Cortex of kidney (tissue), 1 donor: ENCODE measurements at places on chromosomes 12 and 14.

DNA sequence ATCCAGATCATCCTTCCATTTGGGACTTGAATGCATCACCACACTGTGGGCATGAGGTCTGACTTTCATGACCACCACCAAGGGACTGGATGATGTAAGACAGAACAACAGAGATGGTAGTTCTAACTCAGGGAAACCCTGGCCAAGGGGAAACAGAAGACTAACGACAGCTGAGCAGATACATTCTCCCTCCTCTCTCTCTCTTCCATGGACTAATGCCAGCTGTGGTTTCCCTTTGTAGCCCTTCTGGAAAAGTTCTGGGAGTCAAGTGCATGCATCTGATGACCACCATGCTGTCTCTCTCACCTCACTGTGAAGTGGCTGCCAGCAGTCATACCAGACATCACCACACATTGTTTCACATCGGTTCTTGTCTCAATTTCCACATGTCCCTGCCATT lies 3.4 kb downstream of the TAS2R30 start:
- no peak for DNase-seq

GRCh38 chr14:105384605-105385321 lies 13.6 kb upstream of the TEX22 start:
- DNase-seq = no peak

GRCh38 chr14:80644826-80645225 lies 296.7 kb downstream of the CEP128 start:
- DNase-seq = no peak

- DNase-seq = no peak
Observed at GRCh38 chr12:94982456-94982855, 21.0 kb downstream of the NDUFA12 start.

DNA sequence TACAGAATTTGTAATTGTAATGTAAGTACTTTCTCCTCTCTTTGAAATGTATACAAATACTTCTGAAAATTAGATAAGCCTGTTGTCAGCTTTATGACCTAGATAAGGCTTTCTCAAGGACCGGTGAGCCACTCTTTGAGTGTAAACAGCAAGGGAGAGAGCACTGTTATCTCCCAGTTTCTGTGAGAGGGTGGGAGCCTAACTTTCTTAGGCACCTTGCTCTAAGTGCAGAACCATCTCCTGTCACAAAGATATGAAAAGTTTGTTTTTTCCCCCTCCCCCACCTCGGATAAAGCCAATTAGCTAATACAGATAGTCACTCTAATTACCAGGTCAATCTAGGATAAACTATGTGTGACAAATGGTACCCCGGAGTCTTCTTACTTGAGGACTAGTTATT lies 35.8 kb downstream of the CAPS2 start:
- DNase-seq = no peak

GRCh38 chr14:70660967-70661893 lies 19.5 kb downstream of the TTC9 start:
- no peak for DNase-seq

GRCh38 chr12:102349079-102349478 lies 131.3 kb downstream of the IGF1 start:
- DNase-seq = no peak

DNA sequence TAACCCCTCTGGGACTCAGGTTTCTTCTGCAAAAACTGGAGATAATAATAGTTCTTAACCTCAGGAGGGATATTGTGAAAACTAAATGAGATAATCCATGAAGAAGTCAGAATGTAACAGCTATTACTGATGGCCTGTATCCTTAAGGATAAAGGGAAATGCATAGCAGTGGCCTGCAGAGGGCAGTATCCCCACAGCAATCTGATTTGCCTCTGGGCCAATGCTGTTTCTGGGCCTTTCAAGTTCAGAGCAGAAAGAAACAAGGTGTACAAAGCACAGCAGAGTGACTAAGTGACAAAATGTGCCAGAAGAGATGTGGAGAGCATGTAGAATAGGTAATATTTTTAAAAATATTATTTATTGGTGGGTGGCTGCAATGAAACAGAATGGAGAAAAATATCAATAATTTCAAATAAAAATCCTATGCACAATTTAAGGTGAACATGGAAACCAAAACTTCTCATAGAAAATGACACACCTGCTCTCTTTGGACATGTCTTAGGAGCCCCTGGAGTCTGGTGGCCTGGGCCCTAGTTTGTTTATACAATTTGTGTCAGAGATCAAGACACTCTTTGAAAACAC lies 90.3 kb downstream of the C12orf75 start:
- DNase-seq = no peak

- no peak for DNase-seq
Observed at GRCh38 chr14:105458010-105458409, 16.6 kb upstream of the CRIP2 start.

DNA sequence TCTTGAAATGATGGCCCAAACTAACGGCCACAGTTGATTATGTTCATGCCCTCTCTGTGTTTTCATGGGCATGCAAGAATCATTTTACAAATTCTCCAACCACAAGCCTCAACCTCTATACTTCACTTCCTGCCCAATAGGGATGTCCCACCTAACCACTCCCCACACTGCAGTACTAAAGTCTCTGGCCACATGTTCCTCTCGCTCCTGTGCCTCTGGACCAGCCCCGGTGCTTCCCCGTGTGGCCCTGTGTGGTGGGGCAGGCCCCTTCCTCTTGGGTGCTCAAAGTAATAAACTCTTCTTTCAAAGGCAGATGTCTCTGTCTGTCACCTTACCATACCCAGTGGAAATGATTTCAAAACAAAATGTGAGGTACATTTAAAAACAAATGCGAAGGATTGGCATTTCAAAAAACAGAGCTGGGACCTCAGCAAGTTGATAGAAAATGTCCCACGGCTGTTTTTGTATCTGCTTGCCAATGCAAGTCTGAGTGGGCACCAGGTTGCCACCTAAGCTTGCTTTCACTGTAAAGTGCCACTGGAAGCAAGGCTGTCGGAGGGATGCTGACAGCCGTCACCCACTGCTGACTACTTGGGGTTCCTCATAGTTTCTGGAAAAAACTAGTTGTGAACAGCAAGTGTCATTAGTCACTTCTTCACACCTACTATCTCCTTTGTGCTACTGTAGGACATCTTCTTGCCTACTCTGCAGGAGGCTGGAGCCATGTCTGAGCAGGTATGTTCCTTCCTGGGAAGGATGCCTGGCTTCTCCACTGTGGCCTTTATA lies 8.2 kb upstream of the SERPINA11 start:
- no peak for DNase-seq

DNA sequence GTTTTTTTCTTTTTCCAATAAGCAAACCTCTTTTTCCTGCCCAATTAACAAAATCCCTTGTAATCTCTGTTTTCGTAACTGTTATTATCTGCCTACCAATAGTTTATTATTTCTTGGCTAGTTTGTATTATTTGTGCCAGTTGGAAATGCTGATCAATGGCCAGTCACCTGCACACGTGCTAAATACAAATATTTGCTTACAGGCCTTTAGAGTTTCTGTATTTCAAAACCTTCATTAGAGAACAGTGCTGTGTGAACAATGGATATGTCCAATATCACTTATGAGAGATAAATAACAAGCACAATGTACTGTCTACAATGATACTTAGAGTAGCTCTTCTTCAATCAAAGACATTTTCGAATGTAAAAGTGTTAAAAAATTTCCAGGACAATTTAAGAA lies 10.8 kb upstream of the DYRK2 start:
- DNase-seq = no peak

DNA sequence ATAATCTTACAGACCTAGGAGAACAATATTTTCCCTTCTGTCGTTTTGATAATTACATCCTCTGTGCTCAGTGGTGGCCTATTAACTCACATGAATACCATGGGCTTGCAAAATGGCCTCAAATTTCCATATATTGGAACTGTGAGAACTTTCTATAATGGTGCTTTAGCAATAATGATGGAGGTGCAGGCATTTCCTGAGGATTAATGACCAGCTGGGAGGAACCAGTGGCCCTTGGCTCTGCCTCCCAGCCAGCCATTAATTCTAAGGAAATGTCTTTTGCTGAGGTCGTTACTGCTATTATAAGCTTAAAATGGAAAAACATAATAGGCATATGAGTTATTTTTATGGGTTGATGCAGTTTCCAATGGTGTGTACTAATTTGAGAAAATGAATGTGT lies 33.6 kb downstream of the HMGA2 start:
- no peak for DNase-seq

DNA sequence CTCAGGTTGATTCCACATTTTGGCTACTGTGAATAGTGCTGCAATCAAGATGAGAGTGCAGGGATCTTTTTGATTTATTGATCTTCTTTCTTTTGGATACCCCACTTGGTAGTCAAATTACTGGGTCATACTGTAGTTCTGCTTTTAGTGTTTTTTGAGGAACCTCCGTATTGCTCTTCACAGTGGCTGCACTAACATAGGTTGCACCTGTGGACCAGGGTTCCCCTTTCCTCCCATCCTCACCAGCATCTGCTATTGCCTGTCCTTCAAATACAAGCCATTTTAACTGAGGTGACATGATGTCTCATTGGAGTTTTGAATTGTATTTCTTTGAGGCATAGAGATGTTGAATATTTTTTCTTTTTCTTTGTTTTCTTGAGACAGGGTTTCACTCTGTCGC lies 152.5 kb upstream of the TMEM132C start:
- DNase-seq = no peak

- no peak for DNase-seq
Observed at GRCh38 chr12:101566318-101566717, 28.5 kb upstream of the MYBPC1 start.

- no peak for DNase-seq
Observed at GRCh38 chr12:128734371-128734770, 89.4 kb downstream of the SLC15A4 start.

GRCh38 chr12:125161712-125162022 lies 96.4 kb downstream of the AACS start:
- no peak for DNase-seq

DNA sequence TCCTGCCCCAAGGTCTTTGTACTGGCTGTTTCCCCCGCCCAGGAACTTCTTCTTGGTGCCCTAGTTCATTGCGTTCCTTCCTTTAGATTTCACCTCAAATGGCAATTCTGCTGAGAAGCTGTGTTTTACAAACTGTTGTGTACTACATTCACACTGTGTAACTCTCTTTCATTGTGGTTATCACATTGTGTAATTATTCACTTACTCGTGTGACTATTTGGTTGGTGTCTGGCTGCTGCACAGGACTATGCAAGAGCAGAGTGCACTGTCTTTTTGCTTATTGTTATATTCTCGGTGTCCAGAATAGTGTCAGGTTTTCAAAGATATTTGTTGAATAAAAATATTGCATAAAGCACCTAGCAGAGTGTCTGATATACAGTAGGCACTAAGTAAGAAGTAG lies 177.2 kb upstream of the PRICKLE1 start:
- no peak for DNase-seq

DNA sequence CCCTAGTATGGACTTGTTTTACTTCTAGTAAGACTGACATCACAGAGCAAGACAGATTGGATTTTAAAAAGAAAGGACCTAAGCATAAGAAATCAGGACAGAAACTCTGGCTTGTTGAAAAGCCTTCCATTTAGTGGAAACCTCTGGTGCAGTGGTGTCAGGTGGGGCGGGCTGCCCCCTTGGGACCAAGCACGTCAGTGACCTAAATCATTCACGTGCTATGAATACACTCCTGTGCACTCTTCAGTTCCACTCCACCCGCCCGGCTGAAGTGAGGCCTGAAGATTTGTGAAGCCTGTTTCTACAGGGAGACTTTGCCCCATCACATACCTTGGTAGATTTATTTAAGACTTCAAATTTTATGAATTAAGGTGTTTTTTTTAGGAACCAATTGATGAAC lies 58.2 kb upstream of the STRN3 start:
- DNase-seq = no peak

DNA sequence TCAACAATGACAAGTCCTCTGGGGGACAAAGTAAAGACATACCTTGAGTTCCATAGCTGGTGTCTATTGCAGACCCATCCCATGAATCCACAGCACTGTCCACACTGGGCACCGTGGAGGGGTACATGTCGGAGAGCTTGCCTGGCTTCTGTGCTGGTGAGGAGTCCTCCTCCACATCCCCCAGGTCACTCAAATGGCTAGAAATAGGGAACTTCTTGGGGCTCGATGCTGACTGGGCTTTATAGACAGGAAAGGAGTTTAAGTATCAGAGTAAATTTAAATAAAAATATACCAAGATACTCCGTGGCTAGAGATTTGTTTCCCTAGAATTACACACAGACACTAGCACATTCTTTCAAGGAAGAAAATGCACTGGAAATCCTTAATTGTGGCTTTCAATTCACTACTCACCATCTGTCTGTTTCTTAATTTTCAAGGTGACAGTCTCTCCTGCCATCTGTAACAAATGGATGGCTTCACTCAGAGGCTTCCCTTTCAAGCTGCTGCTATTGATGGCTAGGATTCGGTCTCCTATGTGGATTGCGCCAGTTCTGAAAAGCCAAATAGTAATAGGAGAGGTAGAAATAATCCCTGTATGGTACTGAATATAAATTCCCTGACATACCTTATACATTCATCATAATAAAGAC lies 90.1 kb downstream of the HELB start:
- DNase-seq = no peak

DNA sequence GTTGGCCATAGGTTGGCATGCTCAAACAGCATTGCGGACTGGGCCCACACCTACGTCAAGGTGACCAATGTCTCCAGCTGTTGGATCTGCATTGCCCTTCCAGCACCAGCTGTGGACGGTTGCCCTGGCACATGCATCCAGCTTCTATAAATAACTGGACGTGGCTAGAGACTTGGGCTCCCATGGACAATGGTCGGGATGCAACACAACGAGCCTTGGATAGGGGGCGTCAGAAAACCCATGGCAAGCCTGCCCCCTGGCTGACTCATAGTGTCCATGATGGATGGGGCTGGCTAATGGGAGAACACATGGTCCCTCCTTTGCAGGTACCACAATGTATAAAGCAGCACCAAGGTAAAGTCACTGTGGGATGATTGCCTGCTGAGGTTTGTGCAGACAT lies 331.6 kb upstream of the FAR2 start:
- DNase-seq = no peak
